Activated T-cell treated with anti-CD3 and anti-CD28 coated beads, Interleukin-2, amount 50 U/mL, for 48 hours (primary cell): ENCODE measurements at places on chromosomes 5 and 9.

DNA sequence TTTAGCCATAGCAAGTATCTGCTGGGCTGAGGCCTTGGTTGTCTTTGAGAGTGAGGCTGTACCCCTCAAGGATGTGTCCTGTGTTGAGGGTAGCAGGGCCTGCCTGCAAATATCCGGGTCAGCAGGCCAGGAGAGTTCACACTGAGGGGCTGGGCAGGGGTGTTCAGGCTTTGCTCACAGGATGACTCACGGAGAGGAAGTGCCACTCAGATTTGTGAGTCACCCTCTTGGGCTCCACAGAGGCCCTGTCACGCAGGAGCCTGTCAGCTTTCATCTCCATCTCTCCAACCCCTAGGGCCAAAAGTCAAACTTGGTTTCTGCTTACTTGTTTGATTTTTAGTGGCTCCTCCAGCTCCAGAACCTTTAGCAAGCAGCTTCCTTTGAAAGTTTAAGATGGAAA is 211.5 kb downstream of the SEC61B start:
- DNase-seq: peak; percentile 64

DNA sequence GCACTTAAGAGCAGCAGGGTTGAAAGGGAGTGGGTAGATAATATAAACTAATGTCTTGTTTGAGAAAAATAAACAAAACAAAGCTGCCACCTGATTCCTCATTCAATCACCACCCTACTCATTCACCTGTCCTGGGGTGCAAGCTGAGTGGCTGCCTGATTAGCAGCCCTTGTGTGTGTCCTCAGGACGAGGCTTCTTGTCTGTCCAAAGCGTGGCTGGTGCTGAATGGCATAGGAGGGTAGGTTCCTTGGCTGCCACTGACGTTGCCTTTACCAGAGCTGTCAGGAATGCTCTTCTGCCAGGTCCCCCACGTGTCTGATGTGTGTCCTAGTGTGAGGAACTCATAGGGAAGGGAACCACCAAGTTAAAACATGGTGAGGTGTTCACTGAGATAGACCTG is 146.6 kb upstream of the SLC24A2 start:
- DNase-seq: no peak

GRCh38 chr5:128613128-128613527 is 75.1 kb upstream of the FBN2 start:
- DNase-seq: no peak

GRCh38 chr5:9325549-9325948 is 220.3 kb downstream of the SEMA5A start:
- DNase-seq: no peak

- DNase-seq: no peak
Observed at GRCh38 chr9:92003308-92004044, 53.4 kb upstream of the ROR2 start.
